ENCODE measurements at places on chromosomes 12 and 14.

DNA sequence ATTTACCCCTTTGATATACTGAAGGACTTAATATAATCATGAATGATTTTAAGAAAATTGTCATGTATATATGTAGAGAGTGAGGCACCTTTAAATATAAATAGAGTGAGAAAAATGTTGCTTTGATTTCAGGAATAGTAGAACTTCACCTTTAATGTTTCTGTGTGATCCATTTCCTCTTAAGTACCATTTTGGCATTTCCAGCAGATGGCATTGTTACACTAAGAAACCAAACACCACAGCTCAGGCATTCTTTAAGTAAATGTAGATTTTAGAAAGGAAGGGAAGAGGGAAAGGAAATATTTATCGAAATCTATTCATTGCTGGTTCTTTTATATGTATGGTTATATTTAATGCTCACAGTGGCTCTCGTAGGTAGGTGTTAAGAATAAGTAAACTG lies 556.7 kb upstream of the FBXO33 start:
- DNase-seq: no peak

DNA sequence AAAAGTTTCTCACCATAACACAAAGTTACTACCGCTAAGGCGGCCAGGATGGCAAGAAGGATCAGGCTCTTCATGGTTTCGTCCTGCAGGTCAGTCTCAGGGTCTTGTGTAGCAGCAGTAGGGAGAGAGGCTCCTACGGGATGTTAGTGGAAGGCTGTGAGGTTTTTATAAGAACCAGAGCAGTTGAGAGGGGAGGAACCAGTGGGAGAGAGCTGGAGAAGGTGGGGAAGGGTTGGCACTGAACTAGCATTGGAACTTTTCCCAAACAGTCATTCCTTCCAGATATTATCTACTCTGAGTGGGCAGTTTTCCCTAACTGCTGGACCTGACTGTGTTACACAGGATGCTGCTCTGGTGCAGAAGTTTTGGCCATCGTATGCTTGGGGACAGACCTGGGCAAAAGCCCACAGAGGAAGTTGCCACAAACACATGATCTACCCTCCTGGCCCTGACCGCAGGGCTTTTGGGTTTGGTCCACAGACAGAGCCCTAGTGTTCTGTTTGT lies at the start of gene MGP:
MGP (minus strand) TSS at position 137 of the 504 bp plus-strand sequence; CDS start at position 74, 63 bp downstream.
- no peak for DNase-seq

DNA sequence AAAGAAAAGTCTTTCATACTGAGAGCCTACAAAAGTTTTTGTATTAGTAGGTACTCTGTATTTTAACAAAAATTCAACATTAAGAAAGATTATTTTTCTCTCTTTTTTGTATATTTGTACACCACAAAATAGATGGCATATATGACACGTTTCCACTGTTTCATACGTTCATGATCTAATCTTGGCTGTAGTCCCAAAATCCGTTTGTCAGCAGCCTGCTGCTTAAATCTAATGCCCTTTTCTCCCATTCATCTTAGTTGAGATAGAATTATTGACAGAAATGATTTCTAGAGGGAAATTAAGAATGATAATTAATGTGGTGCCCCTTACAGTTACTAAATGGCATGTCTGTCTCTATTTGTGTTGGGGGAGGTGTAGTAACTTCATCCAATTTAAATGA lies 140.7 kb upstream of the NOVA1 start:
- no peak for DNase-seq

DNA sequence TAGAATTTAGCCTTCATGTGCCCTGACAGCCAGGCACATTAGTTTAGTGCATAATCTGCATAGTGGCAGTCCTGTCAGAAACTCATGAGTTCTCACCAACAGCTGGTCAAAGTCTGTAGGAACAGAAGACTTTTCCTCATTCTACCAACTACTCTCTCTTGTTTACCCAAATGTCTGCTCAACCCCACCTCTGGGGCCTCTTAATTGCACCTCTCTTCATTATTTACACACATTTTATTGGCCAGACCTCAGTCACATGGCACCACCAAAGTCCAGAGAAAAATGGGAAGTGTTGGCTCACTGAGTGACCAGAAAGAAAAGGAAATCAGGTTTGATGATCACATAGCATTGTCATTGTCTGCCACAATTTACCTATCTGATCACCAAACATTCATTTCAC lies 114.6 kb upstream of the PLXNC1 start:
- DNase-seq: no peak

GRCh38 chr14:75433631-75434071 lies 5.8 kb downstream of the JDP2 start:
- DNase-seq: no peak

DNA sequence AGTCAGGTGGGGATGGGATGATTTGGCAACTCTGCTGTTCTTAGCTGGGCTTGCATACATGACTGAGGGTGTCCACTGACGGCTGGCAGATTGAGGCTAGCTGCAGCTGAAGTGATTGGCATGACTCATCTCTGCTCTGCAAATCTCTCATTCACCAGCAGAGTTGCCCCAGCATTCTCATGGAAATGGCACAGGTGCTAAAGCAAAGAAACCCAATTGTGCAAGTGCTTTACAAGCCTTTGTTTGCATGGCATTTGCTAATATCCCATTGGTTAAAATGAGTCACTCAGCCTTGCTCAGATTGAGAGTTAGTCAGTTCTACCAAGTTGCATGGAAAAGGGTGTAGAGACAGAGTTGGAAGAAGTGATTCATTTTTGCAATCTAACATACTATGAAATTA lies 389.7 kb upstream of the FAR2 start:
- no peak for DNase-seq

DNA sequence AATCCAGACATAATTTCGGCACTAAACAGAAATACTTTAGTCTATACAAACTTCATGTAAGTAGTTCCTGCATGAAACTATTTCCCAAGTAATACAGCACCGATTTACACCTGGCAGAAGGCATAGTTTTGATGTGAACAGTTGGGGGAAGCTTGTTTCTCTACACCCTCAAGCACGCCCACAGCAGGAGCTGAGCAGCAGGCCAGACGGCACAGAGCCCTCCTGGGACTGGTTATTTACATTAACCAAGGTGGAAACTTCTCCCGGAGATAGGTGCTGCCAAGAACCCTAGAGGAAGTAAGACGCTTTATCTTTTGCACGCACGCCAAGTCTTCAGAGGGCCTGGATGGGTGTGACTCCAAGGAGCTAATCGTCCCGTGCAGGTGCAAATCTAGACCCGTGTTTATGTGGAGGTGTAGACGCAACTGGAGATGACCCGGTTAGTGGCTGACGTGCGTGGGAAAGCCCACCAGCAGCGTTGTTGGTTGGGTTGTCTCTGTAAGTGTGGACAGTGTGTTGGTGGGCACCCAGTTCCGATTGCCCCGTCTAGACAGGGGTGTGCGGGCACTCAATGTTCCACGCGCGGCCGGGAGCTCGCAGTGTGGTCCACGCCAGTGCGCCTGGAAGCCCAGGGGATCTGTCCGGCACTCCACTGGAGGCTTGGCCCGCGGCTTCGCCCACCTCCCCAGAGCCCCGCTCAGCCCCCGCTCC lies 767 bp upstream of the TCP11L2 start:
- peak; percentile 27 for DNase-seq

DNA sequence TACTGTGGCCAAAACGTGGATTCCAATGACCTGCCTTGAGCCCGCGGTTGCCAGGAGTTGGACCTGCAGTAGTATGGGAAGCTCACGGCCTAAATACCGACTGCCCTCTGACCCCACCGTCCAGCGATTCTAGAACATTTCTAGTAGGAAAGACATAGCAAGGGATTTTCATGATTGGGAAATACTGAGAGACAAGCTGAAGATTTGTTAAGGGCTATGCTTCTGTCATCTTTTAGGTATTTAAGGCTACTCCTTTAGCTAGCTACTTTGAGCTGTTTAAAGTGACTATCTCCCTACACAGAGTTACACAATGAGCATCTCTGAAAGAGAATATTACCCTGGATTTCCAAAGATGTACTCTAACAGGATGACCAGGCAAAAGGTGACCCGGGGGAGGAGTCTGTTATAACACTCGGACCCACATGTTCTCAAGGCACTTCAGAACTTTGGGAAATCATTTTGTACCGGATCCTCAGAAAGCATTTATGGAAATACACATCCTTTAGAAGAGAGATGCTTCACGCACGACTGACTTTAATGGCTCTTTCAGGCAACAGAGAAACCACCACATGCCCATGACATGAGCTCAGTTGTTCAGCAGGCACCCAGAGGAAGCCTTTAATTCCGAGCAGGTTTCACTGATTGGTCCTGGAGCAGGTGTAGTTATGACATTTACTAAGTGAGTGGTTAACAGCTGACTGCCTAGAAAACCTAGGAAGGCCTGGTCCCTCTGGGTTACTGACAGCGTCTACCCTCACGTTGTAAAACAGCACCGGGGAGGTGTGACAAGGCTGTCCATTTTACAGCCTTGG lies 4.2 kb downstream of the BAG5 start:
- no peak for DNase-seq

GRCh38 chr14:77014004-77014604 lies 14.4 kb downstream of the IRF2BPL start:
- DNase-seq: no peak

DNA sequence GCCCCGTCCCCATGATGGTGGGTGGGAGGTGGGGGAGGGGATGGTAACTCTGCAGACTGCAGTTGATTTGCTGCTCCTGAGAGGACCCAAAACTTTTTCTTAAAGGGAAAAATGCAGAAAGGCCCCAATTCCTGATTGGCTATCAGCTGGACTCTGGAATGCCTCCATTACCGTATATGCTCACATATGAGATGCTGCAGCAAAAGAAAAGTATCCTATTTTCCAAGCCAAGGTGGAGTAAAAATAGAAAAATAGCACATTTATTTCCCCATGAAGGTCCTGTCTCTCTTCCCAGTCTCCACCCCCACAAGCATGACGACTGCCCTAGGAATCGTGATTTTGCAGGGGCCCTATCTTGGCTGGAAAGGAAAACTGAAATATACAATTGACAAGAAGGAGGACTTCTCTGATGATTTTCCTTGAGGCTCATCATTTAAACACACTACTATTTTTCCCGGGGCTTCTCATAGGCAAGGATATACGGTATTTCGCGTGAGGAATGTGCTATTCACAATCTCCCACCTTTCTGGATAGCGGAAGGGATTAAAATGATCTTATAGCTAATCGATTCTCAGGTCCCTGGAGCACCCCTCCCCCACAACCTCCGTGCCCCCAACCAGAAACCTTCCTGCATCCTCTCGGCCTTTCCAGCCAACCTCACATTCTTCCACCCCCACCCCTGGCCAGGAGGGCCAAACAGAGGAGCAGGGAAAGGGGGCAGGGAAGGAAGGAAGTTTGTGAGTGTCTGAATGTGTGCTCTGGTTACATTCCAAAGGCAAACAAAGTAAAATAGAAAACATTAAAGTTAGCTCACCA lies 138.9 kb upstream of the CCND2 start:
- no peak for DNase-seq

DNA sequence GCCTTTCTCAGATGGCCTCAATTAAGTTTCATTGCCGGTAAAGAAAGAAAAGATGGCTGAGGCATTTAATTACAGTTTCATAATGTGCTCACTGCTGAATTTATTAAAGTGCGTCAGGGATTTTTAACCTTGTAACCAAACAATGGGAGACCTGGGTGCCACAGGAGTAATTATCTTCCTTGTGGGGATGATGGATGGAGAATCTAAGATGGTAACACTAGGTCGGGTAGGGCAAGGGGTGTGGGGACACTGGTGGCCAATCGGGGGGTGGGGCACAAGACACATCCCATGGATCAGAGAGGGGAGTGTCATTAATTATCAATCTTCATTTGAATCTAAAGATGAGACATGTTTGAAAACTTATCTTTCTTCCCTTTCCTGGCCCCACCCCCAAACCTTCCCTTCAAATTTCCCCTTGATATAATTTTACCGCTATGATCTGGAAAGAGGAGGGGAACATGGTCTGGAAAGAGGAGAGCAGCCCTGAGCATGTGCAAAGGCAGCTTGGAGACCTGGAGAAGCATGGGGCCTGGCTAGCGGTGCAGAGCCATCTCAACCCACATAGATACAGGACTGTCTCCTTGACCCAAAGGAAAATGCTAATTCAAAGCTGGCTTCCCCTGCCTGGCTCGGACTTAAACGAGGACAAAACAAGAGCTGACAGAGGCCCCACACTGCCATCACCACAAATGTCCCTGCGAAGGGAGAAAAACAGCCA lies 231.3 kb upstream of the NOS1 start:
- DNase-seq: no peak

- DNase-seq: no peak
These were observed 49.2 kb downstream of the TESPA1 start for GRCh38 chr12:54935235-54935951.

DNA sequence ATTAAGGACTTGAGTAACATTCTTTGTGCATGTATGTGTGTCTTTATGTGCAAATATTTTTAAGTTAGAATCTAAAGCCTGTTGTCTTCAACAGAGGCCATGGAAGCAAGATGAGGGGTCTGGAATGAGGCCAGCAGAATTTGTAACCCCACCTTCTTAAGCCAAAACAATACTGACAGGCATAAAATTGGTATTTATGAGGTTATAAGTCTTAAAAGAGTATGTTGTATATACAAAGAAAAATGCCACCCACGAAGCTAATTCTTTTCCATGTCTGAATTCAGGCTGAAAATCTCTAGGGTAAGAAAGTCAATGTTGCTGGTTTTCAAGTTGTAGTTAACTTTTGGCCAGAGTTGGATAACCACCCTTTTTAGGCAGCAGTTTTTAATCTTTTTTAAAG lies 86.2 kb upstream of the TMTC1 start:
- DNase-seq: no peak

- no peak for DNase-seq
These were observed 340.4 kb downstream of the RAD51B start for GRCh38 chr14:68159701-68160633.

DNA sequence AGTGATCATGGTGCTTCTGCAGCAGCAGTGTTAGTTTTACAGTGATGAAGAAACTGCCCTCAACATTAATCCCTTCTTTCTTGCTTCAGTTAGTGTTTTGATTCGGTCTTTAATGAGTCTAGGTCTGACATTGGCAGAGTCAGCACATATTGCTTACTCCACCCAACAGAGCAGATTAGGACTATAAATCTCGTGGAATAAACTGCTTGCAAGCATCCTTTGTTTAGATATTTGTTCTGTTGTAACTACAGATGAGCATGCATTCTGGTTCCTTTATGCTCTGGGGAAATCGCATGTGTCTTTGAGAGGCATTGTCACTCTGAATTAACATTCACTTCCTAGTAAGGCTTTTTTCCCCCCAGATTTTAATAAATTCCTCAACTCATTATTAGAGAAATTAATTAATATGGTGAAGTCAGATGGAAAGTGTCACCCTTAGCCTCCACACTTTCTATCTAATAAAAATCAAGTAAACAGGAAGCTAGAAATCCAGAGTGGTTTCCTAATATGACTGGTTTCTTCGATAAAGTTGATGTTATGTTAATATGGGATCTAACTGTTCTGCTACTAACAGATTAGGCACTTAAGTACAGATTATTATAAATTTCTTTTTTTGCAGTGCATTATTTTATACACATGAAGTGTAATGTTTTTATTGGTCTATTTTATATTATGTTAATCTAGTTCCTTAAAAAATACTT lies 86.2 kb upstream of the SSTR1 start:
- no peak for DNase-seq
